Aortic smooth muscle cell (primary cell): ENCODE measurements at places on chromosomes 7 and 10. TPM values are rescaled to one million over a fixed set of nuclear protein-coding genes. Genes with fewer than 3 reads are reported as not detected.

The CFAP58 gene
- total RNA-seq: 0.99 and 1.2 TPM in 2 replicates

The ASB4 gene
- total RNA-seq: not detected in 2 replicates

The LEP gene
- not detected in 2 replicates for total RNA-seq

The CXCL12 gene
- total RNA-seq: 814 and 1,285 TPM in 2 replicates

The IQUB gene
- 0.53 and 0.75 TPM in 2 replicates for total RNA-seq

The RBM17 gene
- 38.2 and 44.1 TPM in 2 replicates for total RNA-seq

The CYP3A4 gene
- not detected in 2 replicates for total RNA-seq

The TACC2 gene
- 9.6 and 14.1 TPM in 2 replicates for total RNA-seq

The GIMAP4 gene
- total RNA-seq: 0.13 and 0.81 TPM in 2 replicates

The EGFR gene
- 42.1 and 75.2 TPM in 2 replicates for total RNA-seq

The IL2RA gene
- total RNA-seq: not detected in 2 replicates

The AS3MT gene
- 8.2 and 9.8 TPM in 2 replicates for total RNA-seq

The ANXA8 gene
- total RNA-seq: not detected in 2 replicates

The ACHE gene
- total RNA-seq: not detected in 2 replicates

The PON3 gene
- 0.06 TPM in 1 of 2 replicates, not detected in the other for total RNA-seq
